ENCODE measurements at places on chromosomes 4 and X.
A peak's percentile ranks its signal among the peaks of the same experiment; 100 is the strongest.

GRCh38 chrX:19535476-19535875, 20.2 kb upstream of the MAP3K15 start:
- no peak overlapping the region for H3K4me3 ChIP-seq
- peaks cover 6% of the 10 kb centered on the region for H3K36me3 ChIP-seq
- peaks cover 9% of the 10 kb centered on the region for H3K27me3 ChIP-seq
- H3K27ac ChIP-seq = no peak overlapping the region
- DNase-seq = no peak

DNA sequence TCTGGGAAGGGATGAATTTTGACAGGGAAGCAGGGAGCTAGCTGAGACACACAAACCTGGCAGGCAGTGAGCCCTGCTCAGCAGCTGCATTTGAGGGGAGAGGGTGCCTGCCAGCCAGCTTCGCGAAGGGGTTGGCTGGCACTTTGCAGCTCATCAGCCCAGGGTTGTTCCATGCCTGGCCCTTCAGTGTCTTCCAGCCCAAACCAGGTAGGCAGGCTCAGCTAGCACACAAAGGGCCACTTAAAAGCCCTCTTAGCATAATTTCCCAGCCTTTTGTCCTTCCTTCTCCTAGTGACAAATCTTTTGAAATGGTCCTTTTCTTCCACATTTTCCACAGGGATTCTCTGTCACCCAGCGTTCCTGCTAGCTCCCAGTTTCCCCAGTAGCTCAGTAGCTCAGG, 4.3 kb upstream of the FRMPD3 start:
- DNase-seq = no peak
- peaks cover 13% of the 10 kb centered on the region for H3K4me1 ChIP-seq
- H3K27me3 ChIP-seq = peaks cover 42% of the 10 kb centered on the region
- H3K36me3 ChIP-seq = no peaks in the 10 kb centered on the region
- no peak overlapping the region for H3K27ac ChIP-seq

DNA sequence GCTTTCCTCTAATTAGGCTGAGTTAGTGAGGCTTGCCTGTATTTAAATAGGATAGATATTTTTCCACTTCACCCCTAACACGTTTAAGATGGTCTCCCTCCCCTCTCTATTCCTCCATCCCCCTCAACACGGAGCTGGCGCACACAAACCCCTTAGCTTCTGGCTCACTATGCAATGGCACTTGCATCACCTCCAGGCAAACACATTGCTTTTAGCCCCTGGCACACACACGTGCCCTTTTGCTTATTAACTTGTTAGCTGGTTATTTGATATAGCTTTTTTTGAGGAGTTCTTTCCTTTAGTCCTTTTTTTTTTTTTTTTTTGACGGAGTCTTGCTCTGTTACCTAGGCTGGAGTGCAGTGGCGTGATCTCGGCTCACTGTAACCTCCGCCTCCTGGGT, 94.3 kb downstream of the HDAC8 start:
- no peak for DNase-seq
- H3K27ac ChIP-seq = no peak overlapping the region
- H3K4me1 ChIP-seq = peaks cover 14% of the 10 kb centered on the region
- peaks cover 39% of the 10 kb centered on the region for H3K36me3 ChIP-seq

GRCh38 chrX:48695534-48695896, 1.0 kb upstream of the SUV39H1 start:
- DNase-seq = no peak
- peaks cover 48% of the 10 kb centered on the region for H3K4me1 ChIP-seq
- H3K27ac ChIP-seq = peak overlapping the region; percentile 78
- peaks cover 3% of the 10 kb centered on the region for H3K27me3 ChIP-seq
- H3K36me3 ChIP-seq = peaks cover 7% of the 10 kb centered on the region
- peak overlapping the region; percentile 89 for H3K4me3 ChIP-seq

DNA sequence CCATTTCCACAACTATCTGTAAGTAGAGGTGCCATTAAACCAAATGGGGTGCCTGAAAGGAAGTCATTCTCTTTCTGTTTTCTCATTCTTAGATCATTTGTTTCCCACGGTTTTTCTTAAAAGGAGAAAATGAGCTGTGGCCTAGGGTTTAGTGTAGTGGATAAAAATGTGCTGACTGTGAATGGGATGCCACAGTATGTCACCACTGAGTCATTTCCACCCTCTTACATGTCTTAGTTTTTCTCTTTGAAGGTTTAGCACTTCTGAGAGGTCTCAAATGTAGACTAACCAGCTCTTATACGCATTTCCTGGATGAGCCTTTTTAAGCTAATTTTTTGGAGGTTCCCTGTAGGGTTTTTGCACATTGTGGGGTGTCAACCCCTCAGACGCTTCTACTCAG, 244.5 kb upstream of the SPANXN1 start:
- no peaks in the 10 kb centered on the region for H3K36me3 ChIP-seq
- H3K27me3 ChIP-seq = no peaks in the 10 kb centered on the region
- no peak overlapping the region for H3K27ac ChIP-seq
- H3K4me3 ChIP-seq = no peak overlapping the region
- DNase-seq = no peak

DNA sequence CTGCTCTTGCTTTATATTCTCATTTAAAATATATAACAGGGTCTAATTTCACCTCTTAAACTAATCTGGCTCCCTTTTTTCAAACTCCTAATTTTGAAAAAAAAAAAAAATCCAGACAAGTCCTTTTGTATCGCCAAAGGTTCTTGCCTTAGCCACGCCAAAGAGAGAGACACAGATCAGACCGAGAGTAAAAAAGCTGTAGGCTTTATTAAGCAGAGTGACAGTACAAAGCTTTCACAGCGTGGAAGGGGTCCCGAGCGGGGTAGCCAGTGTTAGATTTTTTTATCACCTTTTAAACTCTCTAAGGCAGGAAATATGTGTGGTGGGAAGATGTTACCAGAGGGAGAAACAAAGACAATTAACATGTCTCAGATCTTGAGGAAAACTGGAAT, 54.1 kb downstream of the PAGE2 start:
- H3K4me3 ChIP-seq = peak overlapping the region; percentile 15
- H3K4me1 ChIP-seq = peaks cover 12% of the 10 kb centered on the region
- peaks cover 18% of the 10 kb centered on the region for H3K36me3 ChIP-seq
- DNase-seq = no peak
- peak overlapping the region; percentile 97 for H3K27ac ChIP-seq
- no peaks in the 10 kb centered on the region for H3K27me3 ChIP-seq

- H3K4me1 ChIP-seq = peaks cover 9% of the 10 kb centered on the region
- peaks cover 6% of the 10 kb centered on the region for H3K27me3 ChIP-seq
- H3K27ac ChIP-seq = no peak overlapping the region
- peak overlapping the region; percentile 82 for H3K4me3 ChIP-seq
- H3K36me3 ChIP-seq = peaks cover 13% of the 10 kb centered on the region
- peak; percentile 63 for DNase-seq
These were observed 13.9 kb upstream of the ETDC start for GRCh38 chrX:135295238-135295943.

GRCh38 chr4:110472583-110473329, 3.2 kb upstream of the ENPEP start:
- DNase-seq = no peak
- peaks cover 5% of the 10 kb centered on the region for H3K36me3 ChIP-seq
- H3K27me3 ChIP-seq = peaks cover 5% of the 10 kb centered on the region
- H3K4me3 ChIP-seq = no peak overlapping the region
- no peak overlapping the region for H3K27ac ChIP-seq
